Breast epithelium (tissue), 4 donors: ENCODE measurements at places on chromosomes 5 and 9. TPM values are rescaled to one million over a fixed set of nuclear protein-coding genes. Genes with fewer than 3 reads are reported as not detected.

The OR5C1 gene
- total RNA-seq = not detected

The PRRX2 gene
- total RNA-seq = 4.4 TPM

The ZNF483 gene
- 5.9 TPM for total RNA-seq

- no peak for DNase-seq
Measured at GRCh38 chr5:151886546-151887275, 37.9 kb downstream of the GLRA1 start.

DNA sequence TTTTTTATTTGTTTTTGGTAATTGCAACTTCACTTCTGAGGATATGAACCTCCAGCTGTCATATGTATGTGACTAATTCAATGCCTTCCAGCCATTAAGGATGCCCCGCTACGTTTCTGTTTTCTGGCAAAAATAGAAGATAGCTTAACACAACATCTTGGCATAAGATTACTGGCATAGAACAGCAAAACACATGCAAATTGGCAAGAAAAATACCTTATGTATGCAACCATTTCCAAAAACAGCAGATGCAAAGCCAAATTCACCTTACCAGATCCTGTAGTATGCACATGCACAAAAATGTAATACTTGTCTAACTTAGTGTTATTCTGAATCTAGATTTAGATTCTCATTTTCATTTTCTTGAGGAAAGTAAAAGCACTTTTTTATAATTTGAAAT lies 461.1 kb upstream of the CYLC2 start:
- DNase-seq = no peak
